ENCODE measurements at places on chromosomes 2 and 18.

DNA sequence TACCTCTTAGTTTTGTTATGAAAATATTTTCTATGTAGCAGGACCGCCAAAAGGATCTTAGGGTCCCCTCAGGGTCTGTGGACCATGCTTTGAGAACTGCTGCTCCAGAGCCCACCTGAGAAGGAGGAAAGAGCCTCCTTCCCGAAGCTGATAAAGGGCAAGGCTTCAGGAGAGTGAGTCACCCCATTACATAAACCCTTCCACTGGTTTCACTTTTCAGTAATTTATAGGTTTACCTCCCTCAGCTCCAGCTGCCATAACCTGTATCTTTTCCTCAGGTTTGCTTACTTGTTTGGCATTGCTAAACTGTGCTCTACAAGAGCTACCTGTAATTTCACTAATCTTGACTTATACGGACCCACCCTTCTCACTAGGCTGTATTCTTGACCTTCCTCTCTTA, 6.6 kb downstream of the TTLL4 start:
- no peak for DNase-seq

DNA sequence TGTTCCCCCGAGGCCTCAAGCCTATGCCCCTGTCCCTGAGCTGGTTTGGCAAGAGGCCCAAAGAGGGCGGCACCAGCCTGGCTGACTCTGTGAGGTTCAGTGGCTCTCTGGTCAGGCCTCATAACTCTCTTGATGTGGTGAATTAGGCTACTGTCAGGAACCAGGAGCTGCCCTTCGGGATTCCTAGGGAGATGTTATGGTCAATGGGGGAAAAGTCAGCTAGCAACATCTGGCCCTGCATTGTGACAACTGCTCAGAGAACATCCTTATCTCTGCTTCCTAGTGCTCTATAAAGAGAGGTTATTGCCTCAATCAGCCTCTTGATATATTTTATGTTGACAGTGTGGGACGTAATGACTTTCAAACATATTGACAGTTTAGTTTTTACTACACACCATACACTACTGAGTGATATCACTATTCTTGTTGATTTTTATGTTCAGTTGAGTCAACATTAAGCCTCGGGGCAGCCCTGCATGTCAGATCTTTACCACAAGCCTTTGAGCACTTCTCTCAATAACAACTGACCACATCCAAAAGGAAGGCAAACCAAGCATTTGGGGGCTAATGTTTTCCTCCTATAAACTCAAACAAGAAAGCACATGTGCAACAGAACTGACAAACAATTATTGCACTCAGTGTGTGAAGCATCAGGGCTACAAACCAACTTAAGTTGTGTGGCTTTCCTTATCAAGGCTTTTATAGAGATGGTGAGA, 448.3 kb upstream of the SLC14A2 start:
- no peak for DNase-seq

- no peak for DNase-seq
Measured at GRCh38 chr2:119574108-119574815, 30.0 kb downstream of the CFAP221 start.

DNA sequence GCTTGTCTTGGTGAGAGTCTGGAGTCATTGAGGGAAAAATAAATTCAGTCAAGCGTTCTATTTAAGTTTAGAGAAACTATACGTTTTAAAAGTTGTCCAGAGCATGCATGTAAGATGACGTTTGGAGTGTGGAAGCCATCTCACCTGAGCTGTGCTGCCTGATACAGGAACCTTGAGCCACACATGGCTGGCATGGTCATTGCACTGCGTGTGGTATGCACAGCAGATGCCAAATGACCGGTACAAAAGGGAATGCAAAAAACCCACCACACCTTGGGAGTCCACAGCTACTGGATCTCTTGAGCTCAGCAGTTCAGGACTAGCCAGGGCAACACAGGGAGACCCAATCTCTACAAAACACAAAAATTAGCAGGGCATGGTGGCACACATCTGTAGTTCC, 4.3 kb downstream of the MZT2B start:
- no peak for DNase-seq

DNA sequence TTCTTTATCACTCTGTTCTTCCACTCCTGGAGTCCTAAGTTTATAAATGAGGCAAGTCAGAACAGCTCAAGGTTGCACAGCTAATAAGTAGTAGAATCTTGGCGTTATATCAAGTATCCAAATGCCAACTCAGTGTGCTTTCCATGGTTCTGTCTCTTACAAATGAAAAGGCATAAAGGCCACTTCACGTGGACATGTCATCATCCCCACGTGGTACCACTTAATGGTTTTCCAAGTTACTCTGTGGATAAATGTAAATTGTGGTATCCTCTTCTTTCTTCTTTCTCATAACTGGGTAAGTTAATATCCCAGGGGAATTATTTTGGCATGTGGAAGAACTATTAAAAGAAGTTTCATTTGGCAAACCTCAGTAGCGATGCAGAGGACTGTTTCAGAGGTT, 131.5 kb upstream of the L3MBTL4 start:
- no peak for DNase-seq

- DNase-seq: no peak
Measured at GRCh38 chr2:175966839-175967238, 35.2 kb downstream of the LNPK start.

GRCh38 chr18:51107082-51107481, 77.1 kb downstream of the SMAD4 start:
- DNase-seq: no peak

DNA sequence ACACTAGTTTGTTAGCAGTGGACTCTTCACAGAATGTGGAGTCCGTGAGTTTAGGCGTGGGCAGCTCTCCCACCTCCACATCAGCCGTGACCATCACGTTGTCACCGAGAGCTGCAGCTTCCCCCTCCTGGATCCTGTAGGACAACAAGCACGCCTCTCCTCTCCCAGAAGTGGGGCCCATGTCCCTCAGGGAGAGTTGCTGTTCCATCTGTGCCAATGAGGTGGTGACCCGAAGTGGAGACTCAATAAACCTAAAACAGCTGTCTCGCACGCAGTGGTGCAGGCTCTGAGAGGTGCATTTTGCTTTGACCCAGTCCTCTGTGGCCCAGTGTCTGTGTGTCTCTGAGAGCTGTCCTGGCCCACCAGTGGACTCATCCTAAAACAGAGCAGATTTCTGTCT, 456.5 kb upstream of the SOX11 start:
- no peak for DNase-seq

DNA sequence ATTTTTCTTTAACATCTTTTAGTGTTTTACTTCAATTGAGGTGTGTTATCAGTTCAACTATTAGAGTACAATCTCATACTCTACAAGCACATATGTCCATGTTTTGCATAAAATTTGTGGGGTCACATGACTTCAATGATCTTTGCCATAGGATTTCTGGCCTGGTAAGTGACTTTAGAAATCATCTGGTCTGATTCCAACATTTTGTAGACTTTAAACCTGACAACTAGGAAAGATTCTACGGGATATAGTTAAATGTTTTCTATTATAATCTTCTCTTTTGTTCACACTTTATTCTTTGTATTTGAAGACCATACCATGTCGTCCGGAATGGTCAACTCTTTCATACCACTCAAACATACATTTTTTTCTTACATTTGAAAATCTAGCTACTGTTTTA, 62.0 kb upstream of the NEUROD1 start:
- no peak for DNase-seq

- DNase-seq: no peak
Measured at GRCh38 chr2:81523344-81523743, 1218.8 kb upstream of the LRRTM1 start.

- no peak for DNase-seq
Measured at GRCh38 chr2:241563981-241564595, 5.5 kb downstream of the BOK start.

DNA sequence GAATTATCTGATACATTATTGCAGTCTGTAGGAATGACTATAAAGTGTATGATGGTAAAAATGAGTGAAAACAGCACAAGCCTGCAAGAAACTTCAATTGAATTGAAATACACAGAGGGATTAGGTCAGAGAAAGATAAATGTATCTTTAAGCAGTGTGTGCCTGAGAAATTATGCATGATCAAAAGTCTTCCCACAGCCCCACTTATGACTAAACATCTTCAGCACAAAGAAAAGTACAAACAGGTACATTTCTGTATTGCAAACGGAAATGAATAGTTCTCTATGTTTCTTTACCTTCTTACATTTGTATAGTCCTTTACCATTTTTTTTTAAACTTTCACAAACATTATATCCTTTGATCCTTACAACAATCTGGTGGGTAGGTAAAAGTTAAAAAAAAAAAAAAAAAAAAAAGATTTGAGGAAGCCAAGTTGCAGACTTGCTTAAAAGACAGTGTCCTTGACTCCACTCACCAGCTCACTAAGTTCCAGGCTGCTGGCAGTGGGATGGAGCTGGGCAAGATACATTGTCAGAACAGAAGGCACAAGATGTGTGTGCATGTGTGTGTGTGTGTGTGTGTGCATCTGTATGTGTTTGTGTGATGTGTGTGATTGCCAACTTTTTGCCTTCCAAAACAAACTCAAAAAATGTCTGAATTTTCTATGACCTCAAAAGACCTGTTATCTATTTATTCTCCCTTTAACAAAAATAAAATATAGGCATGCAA, 423.7 kb upstream of the ACVR2A start:
- DNase-seq: no peak

DNA sequence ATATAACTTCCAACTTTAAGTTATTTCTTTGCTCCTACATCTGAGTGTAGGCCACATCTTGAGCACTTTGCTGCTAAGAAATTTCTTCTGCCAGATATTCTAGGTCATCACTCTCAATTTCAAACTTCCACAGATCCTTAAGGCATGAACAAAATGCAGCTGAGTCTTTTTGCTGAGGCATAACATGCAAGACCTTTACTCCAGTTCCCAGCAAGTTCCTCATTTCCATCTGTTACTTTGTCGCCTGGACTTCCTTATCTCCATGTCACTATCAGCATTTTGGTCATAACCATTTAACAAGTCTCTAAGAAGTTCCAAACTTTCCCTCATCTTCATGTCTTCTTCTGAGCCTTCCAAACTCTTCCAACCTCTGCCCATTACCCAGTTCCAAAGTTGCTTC, 1077.3 kb upstream of the TMEFF2 start:
- no peak for DNase-seq

GRCh38 chr18:48030616-48031480, 100.4 kb upstream of the SMAD2 start:
- no peak for DNase-seq

GRCh38 chr2:110804915-110805314, 72.5 kb downstream of the ACOXL start:
- DNase-seq: peak; percentile 42

GRCh38 chr2:232398293-232399034, 8.2 kb upstream of the ALPG start:
- DNase-seq: no peak

- DNase-seq: no peak
Measured at GRCh38 chr2:102522890-102523289, 49.9 kb downstream of the SLC9A4 start.

DNA sequence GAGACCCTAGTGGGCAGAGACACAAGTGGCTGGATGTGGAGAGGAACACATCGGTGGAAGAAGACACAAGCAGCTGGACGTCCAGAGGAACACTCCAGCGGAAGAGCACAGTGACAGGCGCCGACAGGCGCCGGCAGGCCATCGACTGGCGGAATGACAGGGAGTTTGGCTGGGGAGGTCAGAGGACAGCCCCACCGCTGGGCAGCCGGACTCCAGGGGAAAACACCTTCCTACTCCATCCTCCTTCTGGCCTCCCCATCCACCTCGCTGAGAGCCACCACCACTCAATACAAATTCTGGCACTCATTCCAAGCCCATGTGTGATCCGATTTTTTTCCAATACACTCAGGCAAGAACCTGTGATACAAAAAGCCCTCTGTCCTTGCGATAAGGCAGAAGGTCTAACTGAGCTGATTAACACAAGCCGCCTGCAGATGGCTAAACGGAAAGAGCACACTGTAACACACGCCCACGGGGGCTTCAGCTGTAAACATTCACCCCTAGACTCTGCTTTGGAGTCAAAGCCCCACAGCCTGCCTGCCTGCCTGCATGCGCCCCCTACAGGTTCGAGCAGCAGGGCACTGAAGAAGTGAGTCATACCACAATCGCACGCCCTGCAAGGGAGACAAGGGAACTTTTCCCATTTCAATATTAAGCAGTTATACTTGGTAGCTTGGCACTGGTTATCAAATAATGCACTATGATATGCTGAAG, 50.2 kb upstream of the LRP1B start:
- DNase-seq: no peak

DNA sequence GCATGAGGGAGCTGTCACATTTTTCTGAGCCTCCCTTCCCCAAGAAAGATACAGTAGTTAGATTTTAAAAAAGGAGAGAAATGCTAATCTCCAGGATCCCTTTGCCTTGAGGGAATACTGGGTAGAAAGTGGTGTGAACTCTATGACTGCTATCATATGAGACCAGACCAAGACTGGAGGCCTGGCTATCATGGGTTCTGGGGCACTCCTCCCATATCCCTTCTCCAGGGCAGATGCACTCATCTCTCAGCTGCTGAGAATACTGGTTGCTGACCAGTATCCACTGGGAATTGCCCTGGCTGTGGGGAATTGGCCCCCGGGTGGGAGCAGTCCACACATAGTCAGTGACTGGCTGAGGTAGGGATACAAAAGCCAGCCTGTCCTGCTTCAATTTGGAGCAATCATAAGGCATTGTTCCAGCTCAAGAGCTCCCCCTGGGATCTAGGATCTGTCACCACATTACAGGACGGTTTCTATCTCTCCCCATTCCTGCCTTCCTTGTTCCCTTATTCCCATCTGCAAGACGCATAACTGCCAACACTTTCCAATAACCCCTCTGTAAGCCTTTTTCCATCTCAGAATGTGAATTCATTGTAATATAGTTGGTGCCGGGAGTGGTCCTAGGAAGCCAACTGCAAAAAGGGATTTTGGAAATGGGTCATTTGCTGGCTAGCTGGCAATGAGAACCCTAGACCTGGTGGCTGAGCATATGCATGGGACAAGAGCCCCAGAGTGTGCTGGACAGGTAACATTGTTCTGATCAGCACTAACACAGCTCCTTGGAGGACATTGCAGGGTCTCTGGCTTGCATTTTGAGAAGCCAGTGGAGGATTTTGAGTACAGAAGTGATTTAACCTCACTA, 35.4 kb upstream of the REEP1 start:
- DNase-seq: no peak

- no peak for DNase-seq
Measured at GRCh38 chr18:41873730-41874129, 81.3 kb upstream of the PIK3C3 start.

DNA sequence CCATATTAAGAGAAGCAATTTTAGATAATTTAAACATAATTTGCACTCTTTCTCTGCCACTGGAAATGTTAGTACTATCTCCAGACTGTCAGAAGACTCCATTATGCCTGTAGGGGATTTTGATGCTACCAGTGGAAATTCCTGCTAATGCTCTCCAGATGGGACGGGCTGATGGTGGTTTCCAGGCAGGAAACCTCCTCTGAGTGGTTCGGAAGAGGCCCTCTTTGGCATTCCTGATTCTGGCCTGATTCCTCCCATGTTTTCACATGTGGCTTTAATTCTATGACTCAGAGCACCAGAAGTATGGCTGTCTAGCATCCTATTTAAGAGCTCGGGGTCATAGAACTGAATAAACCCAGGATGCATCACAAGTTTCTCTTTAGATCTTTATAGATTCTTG, 70.9 kb upstream of the ST6GAL2 start:
- peak; percentile 93 for DNase-seq

- no peak for DNase-seq
Measured at GRCh38 chr2:28580078-28580477, 84.2 kb downstream of the PLB1 start.
